ENCODE measurements at places on chromosomes 11 and 22.

- no peak for DNase-seq
Measured at GRCh38 chr11:64107303-64107702, 58.6 kb downstream of the MACROD1 start.

DNA sequence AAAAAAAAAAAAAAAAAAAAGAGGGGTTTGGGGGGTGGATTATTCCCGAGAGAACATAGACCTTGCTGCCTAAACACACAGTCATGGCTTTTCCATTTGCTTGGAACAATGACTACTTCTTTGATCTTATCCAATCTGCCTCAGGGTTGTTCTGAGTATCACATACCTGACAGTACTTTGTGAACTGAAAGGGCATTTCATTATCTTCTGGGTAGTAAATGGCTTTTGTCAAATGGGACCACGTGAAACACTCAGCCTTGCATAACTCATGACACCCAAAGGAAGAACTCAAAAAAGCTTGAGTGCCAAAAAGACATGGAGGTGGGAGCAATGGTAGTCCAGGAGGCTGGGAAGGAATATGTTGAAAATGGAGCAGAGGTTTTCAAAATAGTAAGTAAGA lies 123.2 kb upstream of the BID start:
- DNase-seq = no peak

DNA sequence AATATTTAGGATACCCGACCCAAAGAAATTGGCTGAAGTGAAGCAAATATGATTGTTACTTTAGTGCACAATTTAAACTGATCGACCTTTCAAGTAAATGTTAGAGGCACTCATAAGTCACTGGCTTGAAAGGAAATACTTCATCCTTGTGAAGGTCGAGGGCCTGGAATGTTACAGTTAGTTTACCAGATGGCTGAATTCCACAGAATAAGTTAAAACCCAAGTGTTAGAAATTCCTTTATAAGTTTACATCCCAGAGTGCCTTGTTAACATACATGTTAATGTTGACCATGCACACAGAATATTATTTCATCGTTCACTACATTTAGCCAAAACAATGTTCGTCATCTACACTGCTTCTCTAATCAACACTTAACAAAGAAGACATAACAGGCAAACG lies 235.5 kb upstream of the ANO3 start:
- DNase-seq = no peak

DNA sequence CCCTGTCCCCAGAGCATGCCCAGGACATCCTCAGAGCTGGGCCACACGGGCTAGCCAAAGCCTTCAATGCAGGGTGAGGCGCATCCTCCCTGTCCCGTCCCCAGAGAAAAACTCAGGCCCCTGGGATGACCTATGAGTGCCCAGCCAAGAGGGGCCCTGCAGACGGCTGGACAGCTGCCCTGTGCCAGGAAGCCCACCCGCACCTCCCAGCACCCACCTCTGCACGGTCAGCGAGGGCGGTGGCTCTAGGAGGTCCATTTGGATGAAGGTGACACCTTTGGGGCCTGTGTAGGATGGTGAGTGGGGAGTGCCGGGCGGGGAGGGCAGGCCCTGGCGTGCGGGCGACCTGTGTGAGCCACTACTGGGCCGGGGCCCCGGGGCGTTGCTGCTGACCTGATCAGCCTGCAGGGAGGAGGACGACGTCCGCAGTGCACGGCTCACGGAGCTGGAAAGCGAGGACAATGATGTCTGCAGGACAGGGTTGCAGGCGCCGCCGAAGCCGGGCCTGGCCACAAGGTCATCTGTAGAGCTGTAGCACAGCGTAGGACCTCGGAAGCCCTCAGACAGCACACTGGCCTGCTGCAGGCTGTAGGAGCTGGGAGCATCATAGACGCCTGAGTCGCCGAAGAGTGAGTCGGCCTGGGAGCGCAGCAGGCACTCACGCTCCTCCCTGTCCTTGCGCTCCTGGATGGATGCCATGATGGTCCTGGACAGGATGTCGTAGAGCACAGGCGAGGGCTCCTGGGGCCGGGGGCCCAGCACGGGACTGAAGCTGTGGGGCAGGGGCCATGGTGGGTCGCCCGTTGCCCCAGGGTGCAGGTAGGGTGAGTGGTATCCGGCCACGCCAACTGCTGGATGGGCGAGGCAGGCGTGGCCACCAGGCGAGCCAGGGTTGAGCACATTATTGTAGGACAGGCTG lies 180.5 kb downstream of the IGLL1 start:
- DNase-seq = no peak

DNA sequence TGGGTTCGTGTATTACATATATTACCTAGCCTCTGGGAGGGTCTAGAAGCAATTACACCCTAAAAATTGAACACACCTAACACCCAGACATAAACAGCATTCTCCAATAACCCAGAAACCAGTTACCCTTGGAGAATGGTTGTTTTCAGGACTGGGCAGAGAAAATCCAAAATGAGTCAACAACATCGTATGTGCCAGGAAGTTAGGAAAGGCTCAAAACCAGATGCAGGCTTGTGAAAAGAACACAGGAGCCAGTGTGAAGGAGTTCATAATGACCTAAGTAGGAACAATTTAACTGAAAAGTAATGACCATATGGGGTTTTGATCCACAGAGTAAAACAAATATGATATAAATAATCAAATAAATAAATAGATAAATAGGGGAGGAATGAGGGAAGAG lies 5.1 kb upstream of the CLPB start:
- no peak for DNase-seq

DNA sequence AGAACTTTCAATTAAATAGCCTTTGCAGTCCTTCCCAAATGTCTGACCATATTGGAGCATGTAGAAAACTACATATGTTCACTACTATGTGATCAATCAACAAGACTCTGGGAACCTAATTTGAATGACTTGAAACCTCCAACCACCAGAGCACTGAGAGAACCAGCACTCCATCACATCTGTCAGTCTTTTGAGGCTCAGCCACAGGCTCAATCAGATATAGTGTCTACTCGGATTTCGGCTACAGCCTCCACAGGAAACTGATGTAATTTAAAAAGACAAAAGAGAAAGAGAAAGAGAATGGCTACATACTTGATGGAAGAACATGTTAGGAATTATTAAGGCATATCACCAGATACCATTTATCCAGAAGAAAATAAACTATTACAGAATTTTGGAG lies 859.0 kb downstream of the FAM181B start:
- no peak for DNase-seq

GRCh38 chr11:60718524-60719316 lies 5.8 kb upstream of the MS4A18 start:
- no peak for DNase-seq

- no peak for DNase-seq
Measured at GRCh38 chr11:112581747-112582146, 321.1 kb upstream of the PLET1 start.

- no peak for DNase-seq
Measured at GRCh38 chr22:44020981-44021380, 3.1 kb upstream of the PARVB start.

DNA sequence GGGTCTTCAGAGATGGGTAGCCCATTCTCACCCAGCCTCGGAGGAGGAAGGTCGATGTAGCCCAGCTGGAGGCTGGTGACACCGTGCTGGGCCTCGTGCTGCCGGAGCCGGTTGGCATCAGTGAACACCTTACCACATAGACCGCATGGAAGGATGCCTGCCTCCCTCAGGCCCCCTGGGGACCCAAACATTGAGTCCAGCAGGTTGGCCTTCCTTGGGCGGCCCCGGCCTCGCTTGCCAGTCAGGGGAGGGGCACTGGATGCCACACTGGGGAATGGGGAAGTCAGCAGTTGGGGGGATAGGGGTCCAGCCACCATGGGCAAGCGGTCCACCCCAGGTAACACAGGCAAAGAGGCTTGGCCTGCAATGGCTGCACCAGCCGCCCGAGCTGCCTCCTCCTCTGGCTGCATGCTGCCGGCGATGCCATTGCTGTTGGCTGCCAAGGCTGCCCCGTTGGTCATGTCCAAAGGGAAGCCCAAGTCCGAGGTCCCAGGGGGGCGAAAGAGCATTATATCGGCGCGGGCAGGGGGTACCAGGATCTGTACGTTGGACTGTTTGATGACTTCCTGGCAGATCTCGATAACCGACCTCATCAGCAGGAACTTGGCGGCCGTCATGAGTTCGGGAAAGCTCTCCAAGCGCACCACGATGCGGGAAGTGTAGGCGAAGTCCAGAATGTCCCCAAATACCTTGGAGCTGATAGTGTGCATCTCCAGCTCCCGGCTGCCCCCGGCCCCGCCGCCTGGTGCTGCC lies 1.4 kb downstream of the PATZ1 start:
- DNase-seq = no peak

- no peak for DNase-seq
Measured at GRCh38 chr11:130562549-130562948, 114.1 kb downstream of the ADAMTS15 start.

GRCh38 chr11:128346804-128347203 lies 240.6 kb downstream of the ETS1 start:
- DNase-seq = no peak

DNA sequence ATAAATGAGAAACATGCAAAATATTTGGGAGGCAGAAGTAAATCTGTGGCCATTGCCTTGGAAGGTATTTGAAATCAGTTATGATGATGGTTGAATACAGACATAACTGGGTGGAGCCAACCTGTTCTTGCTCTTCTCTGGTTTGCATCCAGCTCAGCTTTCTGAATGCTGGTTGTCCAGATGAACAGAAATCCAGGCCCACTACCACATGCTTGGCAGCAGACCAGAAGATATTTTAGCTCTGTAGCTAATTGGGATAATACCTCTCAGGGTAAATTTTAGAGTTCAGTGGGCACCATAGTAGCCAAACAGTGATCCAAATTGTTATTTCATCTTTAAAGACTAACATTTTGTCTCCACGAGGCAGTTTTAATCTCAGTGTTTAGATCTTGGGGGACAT lies 308.3 kb downstream of the RAB38 start:
- no peak for DNase-seq

- no peak for DNase-seq
Measured at GRCh38 chr11:40183073-40184064, 1276.1 kb downstream of the LRRC4C start.

- DNase-seq = no peak
Measured at GRCh38 chr22:44100411-44100810, 76.3 kb downstream of the PARVB start.

DNA sequence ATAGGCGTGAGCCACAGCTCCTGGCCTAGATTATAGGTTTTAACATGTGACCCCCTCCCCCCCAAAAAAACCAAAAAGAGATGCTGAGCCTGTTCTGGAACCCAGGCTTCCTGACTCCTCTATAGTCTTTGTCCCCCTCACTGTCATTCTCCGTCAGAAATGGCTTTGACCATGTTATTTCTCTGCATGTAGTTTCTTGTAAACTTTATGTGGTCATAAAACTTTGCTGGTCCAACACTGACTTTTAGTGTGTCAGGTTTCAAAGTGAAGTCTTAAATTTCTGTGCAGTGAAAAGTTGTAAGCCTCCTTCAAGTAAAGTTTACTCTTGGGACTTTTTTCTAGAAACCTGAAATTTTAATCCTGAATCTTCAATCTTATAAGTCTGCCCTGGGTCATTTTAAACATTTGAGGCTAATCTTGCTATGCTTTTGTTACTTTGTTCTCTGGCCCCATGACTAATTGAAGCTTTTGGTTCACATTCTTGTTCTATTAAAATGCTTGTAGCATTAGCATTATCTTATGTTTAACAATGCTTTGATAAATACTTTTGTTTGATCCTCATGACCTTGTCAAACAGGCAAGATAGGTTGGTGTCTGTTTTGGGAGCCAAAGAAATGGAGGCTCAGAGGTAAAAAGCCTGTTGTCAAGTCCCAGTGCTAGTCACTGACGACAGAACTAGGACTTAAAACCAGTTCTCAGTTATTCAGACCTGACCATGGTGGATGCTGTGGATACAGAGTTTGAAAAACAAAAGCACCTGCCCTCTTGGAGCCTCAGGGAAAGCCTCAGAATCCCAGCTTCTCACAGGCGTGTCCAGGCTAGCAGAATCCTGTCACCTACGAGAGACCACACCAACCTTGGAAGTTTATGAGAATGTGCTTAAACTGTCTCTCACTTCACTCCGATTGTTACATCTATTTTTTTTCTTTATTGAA lies 87.7 kb upstream of the HORMAD2 start:
- DNase-seq = no peak

DNA sequence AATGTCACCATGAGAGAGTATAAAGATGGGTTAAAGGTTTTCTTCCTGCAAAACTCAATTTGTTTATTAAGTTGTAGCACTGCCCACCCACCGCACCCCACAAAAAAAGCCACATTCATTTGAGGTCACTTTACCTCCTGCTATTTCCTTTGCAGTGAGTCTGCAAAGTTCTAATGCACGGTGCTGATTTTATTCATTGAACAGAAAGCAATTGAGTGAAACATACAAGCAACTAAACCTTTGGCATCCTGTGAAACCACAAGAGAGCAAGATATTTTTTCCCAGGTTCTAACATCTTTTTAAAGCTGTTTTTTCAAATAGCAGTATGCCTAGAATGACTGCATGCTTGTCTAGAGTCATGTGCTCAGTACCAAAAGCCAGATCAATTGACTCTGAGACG lies 39.0 kb downstream of the RRAS2 start:
- no peak for DNase-seq

GRCh38 chr11:35550374-35551036 lies 25.1 kb upstream of the PAMR1 start:
- DNase-seq = no peak

- no peak for DNase-seq
Measured at GRCh38 chr11:44285756-44286155, 24.2 kb downstream of the ALX4 start.

DNA sequence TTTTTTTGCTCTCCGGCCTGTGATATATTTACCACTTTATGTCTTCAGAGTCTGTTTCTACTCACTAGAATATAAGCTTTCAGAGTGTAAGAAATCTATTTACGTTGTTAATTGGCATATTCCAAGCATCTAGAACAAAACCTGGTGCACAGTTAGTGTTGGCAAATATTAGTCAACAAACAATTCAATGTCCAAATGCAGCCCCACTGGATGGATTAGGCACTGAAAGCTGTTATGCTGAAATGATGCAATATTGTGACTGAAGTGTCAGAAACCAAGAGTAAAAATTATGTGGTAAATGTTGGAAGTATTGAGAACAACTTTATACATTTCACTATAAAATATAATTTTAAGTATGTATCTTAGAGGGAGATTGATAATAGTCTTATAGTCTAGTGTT lies 24.8 kb downstream of the CASP4 start:
- no peak for DNase-seq

GRCh38 chr11:28649922-28650321 lies 541.7 kb downstream of the METTL15 start:
- DNase-seq = no peak

DNA sequence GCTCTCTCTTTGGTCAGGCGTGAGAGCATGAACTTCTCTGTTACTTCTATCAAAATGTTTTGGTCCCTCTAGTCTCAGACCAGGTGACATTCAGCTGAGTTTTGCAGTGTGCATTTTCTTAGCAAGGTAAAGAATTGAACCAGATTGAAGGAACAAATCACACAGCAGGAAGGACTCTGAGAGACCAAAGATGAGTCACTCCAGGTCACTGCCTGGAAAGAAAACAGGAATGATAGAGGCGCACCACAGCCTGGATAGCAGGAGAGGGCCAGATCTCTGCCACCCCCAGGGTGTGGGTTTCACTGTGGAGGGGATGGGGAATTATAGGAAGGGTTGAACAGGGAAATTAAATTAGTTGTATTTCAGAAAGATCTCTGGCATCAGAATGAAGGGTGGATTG lies 788.3 kb downstream of the NTM start:
- no peak for DNase-seq
